ENCODE measurements at places on chromosomes 4 and X. TPM values are rescaled to one million over a fixed set of nuclear protein-coding genes. Genes with fewer than 3 reads are reported as not detected.

DNA sequence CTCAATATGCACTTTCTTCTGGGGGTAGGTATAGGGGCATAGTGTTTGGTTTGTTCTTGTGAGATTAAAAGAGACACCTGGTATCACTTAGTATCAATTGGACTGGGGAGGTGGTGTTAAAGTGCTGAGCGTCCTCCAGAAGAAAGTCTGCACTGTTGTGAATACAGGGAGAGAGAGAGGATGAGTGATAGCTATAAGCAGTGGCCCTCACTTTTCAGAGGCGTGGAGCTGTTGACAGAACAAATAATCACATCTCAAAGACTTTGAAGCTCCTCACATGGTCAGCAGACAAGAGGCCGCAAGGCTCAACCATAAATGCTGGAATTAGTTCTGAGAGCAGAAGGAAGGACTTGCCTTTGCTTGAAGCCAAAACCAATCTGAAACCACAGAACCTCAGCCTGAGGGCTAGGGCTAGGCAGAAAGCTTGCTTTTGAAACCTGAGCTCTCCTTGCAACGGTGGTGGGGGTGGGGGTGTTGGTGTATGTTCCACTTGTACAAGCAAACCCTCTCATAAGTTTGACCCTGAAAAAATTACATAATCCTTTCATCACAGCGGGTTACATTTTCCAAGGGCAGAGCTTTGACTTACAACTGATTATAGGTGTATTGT is 123.2 kb upstream of the SCML1 start:
- no peak for DNase-seq

GRCh38 chrX:125444659-125445058 is 125.0 kb downstream of the TEX13C start:
- DNase-seq: no peak

GRCh38 chrX:9767375-9767774 is 1.7 kb upstream of the GPR143 start:
- no peak for DNase-seq

- no peak for DNase-seq
Measured at GRCh38 chr4:4856071-4857000, 3.1 kb upstream of the MSX1 start.

- no peak for DNase-seq
Measured at GRCh38 chr4:31667686-31668085, 947.5 kb downstream of the PCDH7 start.

DNA sequence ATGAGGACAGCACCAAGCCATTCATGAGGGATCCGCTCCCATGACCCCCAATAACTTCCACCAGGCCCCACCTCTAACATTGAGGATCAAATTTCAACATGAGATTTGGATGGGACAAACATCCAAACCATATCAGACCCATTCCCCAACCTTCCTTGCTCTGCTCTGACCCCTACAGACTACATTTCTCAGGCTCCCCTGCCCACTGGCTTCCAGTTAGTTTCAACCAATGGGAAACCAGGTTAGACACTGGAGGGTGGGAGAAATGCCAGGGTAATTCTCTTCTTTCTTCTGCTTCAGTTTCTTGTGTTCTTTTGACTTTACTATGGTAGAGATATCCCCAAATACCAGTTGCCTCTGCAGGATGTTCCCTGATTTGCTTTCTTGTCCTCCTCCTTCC is 125.7 kb downstream of the CLCN4 start:
- no peak for DNase-seq

- no peak for DNase-seq
Measured at GRCh38 chr4:13538427-13538973, 5.8 kb downstream of the NKX3-2 start.

DNA sequence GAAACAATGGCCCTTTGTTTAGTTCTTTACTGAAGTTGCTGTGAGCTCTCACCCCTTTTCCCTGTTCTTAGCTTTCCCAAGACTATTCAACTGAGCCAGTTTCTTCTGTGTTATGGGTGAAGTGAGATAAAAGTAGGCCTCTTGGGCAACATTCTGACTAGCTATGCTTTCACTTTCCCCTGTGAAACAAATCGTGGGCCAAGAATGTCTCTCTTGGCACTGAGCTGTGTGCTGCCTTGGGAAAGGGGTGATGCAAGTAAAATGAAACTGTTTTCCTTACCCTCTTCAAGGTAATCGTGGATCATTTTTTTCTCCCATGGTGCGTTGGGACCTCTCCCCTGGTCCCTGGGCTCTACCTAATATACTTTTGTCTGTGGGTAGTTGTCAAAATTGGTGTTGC is 653.9 kb upstream of the MAGEB2 start:
- DNase-seq: no peak

- no peak for DNase-seq
Measured at GRCh38 chrX:119190831-119191230, 45.3 kb upstream of the PGRMC1 start.

The MGARP gene
- not detected for polyA plus RNA-seq

The CLTRN gene
- polyA plus RNA-seq: 0.49 TPM

The DCAF12L2 gene
- not detected for polyA plus RNA-seq

The AVPR2 gene
- polyA plus RNA-seq: 0.11 TPM

The SCML2 gene
- 4.4 TPM for polyA plus RNA-seq

Measured in GM12878 (cell line).